ENCODE measurements at places on chromosomes 6 and 20.

GRCh38 chr6:151832710-151833109, 25.2 kb downstream of the ESR1 start:
- DNase-seq, result no peak

- no peak for DNase-seq
These were observed 309.3 kb downstream of the FARS2 start for GRCh38 chr6:5570641-5571040.

- DNase-seq, result peak; percentile 74
These were observed 99.1 kb downstream of the HIVEP2 start for GRCh38 chr6:142845624-142846458.

GRCh38 chr6:107622269-107622668, 132.4 kb downstream of the SOBP start:
- no peak for DNase-seq

DNA sequence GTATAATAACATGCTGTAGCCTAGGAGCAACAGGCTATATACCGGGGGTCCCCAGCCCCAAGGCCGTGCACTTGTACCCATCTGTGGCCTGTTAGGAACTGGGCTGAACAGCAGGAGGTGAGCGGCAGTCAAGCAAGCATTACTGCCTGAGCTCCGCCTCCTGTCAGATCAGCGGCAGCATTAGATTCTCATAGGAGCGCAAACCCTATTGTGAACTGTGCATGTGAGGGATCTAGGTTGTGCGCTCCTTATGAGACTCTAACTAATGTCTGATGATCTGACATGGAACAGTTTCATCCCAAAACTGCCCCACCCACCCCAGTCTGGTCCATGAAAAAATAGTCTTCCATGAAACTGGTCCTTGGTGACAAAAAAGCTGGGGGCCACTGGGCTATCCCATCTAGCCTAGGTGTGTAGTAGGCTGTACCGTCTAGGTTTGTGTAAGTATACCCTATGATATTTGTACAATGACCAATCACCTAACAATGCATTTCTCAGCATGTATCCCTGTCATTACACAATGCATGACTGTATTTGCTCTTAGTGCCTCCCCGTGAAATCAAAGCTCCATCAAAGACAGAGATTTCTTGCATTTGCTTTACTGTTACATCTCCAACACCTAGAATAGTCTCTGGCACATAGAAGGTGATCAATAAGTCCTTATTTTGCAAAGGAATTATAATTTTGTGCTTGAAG, 30.8 kb downstream of the NHSL1 start:
- DNase-seq, result peak; percentile 40

DNA sequence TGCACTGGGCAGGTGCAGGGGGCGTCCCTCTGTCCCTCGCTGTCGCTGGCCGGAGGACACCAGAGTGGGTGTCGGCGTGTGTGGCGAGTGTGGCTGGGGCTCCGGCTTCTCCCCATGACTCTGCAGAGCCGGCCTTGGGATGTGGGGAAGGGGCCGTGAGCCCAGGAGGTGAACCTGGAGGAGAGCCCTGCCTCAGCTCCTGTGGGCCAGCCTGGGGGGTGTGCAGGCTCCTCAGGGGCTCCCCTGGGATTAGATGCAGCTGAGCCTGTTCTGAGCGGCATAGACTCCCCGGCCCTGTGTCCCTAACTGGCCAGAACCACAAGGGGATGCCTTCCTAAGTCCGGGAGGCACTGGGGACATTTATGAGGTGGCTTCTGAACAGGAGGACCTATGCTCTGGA, 73.2 kb upstream of the GATA5 start:
- DNase-seq, result no peak

- DNase-seq, result no peak
These were observed 39.1 kb upstream of the ATXN1 start for GRCh38 chr6:16800341-16800740.

GRCh38 chr20:22381812-22382416, 202.5 kb downstream of the FOXA2 start:
- DNase-seq, result no peak

DNA sequence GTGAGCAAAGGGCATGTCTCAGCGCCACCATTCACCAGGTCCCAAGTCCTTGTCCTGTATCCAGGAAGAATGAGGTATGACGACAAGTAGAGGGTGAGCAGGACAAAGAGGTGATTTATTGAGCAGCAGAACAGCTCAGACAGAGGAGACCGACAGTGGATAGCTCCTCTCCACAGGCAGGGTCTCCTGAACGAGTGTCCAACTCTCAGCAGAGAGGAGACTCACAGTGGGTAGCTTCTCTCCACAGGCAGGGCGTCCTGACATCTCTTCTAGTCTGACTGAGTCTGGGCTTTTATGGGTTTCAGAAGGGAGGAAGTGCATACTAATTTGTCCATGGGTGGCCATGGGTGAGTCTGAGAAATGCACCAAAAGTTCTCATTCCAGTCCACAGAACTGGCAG, 204.7 kb downstream of the ANKRD60 start:
- DNase-seq, result no peak

- DNase-seq, result no peak
These were observed 41.7 kb downstream of the CD2AP start for GRCh38 chr6:47519279-47519678.

DNA sequence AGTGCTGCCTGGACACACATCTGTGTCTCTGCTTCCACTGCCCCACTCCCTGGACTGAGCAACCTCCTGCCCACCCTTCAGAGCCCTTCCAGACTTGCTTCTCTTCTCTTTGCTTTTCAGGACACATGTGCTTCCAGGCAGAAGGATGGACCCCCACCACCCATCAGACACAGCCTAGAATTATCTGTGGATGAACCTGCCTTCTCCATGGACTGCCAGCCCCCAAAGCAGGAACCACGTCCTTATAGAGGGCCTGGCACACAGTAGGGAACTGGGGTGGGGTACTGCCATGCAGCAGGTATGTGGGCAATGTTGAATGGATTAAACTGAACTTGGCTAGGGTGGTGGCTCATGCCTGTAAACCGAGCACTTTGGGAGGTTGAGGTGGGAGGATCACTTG, 3.6 kb downstream of the KIAA1755 start:
- DNase-seq, result no peak

DNA sequence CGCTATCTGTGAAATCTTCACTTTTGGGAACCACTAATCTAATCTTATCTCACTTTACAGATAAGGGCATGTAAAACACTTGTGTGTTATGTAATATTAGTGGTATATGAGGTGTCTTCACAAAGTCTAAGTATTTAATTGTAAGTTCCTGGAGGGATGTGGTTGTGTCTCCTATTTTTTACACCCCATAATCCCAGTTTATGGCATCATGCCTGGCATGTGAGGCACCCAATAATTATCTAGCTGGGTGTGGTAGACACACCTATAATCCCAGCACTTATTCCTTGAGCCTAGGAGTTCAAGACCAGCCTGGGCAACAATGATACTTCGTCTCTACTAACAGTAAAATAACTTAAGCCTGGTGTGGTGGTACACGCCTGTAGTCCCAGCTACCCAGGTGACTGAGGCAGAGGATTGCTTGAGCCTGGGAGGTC, 16.5 kb upstream of the TBCC start:
- no peak for DNase-seq

GRCh38 chr6:107491760-107492660, 2.1 kb downstream of the SOBP start:
- DNase-seq, result peak; percentile 78

DNA sequence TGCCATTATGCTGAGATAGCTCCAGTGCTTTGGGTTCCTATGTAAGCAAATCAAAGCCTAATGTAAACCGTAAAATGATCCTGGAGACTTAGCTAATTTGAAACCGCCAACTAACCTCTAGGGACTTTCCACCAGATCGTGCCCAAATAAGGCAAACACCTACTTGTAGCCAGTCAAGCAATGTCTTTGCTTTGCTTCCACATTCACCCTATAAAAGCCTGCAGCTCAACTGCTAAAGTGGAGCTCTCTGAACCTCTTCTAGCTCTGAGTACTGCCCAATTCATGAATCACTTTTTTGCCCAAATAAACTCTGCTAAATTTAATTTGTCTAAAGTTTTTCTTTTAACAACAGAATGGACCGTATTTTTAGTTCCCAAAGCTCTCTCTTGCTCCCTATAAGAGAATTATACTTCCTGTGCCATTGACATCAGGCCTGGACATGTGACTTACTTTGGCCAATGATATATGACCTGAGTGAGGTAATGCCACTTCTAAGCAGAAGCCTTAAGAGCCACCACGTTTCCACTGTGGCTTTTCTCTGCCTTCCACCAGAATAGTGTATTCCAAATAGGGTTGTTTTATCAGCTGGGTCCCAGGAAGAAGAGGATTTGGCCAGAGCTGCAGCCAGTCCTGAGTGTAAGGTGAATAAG, 34.8 kb upstream of the PSMF1 start:
- DNase-seq, result no peak

- DNase-seq, result no peak
These were observed 60.0 kb downstream of the TOX2 start for GRCh38 chr20:43974695-43975094.

- no peak for DNase-seq
These were observed 62.3 kb downstream of the PSMG4 start for GRCh38 chr6:3321042-3321441.

- no peak for DNase-seq
These were observed 623.8 kb downstream of the TENT5A start for GRCh38 chr6:81128671-81129070.

- no peak for DNase-seq
These were observed 245.8 kb upstream of the RAB32 start for GRCh38 chr6:146297815-146298214.

DNA sequence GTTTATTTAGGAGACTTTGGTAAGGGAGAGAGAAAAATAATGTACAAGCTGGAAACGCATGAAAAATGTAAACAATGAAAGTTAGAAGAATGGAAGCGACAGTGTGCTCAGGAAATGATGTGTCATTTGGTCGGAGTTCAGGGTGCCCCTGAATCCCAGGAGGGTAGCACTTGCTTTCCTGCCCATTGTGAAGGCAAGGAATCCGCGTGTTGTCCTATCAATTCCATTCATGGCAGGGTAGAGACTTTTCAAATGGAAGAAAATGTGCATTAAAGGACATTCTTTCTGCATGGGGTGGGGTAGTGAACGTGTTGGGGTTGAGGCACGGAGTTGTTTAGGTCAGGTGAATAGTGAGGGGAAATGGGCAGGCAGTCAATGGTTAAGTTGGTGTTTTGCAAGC, 33.7 kb downstream of the GCNT2 start:
- DNase-seq, result no peak

- DNase-seq, result no peak
These were observed 57.6 kb downstream of the PLCB4 start for GRCh38 chr20:9126527-9126926.

- DNase-seq, result peak; percentile 98
These were observed 57.6 kb downstream of the FAM217A start for GRCh38 chr6:4021133-4021853.

DNA sequence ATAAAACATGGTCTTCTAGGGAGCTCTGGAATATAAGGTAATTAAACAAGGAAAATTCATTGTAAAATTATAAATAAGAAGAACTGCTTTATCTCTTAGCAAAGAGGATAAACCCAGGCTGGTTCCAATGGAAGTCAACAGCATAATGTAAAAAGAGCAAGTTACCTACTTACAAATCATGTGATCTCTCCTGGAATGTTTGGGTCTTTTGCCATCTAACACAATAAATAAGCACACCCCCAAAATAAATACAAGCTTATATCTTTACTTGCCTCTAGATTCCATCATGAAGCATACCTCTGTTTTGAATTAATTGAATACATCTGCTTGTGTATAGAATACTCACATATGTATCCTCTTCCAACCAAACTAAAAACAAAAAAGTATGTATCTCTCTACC, 2.5 kb upstream of the PHACTR1 start:
- no peak for DNase-seq

- no peak for DNase-seq
These were observed 54.5 kb upstream of the ENTPD6 start for GRCh38 chr20:25140968-25141367.

DNA sequence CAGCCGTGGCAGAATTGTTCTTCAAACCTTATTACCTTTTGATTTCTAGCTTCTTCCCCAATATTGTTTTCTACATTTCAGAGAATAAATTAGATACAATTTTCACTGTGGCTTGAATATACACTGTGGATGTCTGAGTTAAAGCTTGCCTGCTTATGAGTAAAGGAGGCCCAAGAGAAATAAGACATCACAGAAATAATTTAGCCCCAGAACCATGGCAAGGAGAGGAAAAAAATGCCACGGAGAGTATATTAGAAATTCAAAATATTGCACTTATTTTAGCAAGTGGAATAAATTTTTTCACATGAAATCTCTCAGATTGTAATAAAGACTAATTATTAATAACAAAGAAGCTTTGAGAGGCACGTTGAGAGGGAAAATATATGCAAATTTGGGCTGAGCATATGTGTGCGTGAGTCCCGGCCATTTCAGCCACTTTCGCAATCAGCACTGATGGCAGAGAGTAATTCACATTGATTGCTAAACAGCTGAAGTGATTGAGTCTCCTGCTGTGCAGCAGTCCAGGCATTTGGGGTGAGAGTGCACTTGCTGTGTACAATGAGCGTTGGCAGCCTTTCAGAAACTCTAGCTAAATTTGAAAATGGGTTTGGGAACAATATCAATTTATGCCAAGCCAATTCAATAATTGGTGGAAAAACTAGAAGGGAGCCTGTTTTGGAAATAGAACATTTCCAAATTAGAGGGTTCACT, 596.0 kb downstream of the EPM2A start:
- DNase-seq, result peak; percentile 91

DNA sequence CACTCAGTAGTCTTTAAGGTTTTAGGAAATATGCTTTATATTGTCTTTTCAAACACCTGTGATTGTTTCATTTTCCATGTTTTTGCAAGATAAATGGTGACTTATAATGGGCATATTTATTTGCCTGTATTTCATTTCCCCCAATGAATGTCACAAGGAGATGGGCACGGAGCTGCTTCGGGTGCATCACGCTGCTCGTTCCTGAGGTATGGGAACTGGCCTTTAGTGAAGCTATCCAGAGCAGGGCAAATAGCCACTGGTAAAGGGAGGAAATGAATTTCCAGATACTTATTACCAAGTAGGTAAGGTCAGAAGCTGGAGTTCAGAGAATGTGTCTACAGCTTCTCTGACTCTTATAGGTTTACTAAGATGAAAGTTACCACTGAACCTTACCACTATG, 3.7 kb downstream of the POU3F2 start:
- DNase-seq, result no peak

Measured in fibroblast of lung (primary cell).